Hair follicular keratinocyte (primary cell): ENCODE measurements at places on chromosomes 7 and 10. TPM values are rescaled to one million over a fixed set of nuclear protein-coding genes. Genes with fewer than 3 reads are reported as not detected.

WBP1L gene
- 32.1 and 33.8 TPM in 2 replicates for total RNA-seq

TUBAL3 gene
- total RNA-seq = 1.1 and 1.5 TPM in 2 replicates

ZNF3 gene
- 10.3 and 11.4 TPM in 2 replicates for total RNA-seq

ABCC2 gene
- 0.15 and 0.39 TPM in 2 replicates for total RNA-seq

ODAD2 gene
- 0.23 TPM in 1 of 2 replicates, not detected in the other for total RNA-seq

UBE2H gene
- 63.5 and 80.1 TPM in 2 replicates for total RNA-seq
